ENCODE measurements at places on chromosomes 4 and X.
A peak's percentile ranks its signal among the peaks of the same experiment; 100 is the strongest.

DNA sequence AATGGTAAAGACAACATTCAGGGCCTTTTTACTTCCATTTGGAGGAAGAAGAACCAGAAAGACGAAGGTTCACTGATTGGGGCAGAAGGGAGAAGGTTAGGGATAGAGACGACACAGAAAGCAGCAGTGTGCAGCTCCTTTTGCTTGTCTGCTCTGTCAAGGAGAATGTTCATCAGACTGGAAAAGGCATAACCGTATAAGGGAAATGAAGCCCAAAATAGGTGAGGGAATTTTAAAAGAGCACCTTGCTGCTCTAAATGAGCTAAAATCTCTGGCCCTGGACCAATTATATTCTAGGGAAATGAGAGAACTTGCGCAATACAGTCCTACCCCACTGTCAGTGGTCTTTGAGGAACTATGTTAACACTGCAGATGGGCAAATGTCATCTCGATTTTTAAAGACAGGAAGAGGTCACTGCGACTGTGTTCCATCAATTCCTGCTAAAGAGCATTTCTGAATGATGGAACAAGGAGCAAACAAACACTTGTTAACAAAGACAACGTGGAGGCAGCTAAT is 909.8 kb upstream of the FTHL17 start:
- DNase-seq = no peak

GRCh38 chr4:74635490-74636123 is 158.7 kb downstream of the BTC start:
- DNase-seq = no peak

- no peak for DNase-seq
Measured at GRCh38 chrX:149374751-149375150, 130.4 kb downstream of the IDS start.

- peak; percentile 63 for DNase-seq
Measured at GRCh38 chrX:149504226-149504914, 736 bp downstream of the IDS start.

GRCh38 chr4:37562592-37562991 is 123.6 kb downstream of the RELL1 start:
- no peak for DNase-seq

- no peak for DNase-seq
Measured at GRCh38 chr4:149347139-149347538, 468.5 kb downstream of the IQCM start.

- no peak for DNase-seq
Measured at GRCh38 chrX:44946771-44947170, 73.8 kb downstream of the KDM6A start.

- no peak for DNase-seq
Measured at GRCh38 chr4:145799223-145799622, 119.3 kb downstream of the C4orf51 start.

GRCh38 chr4:4364486-4365208 is 22.3 kb upstream of the NSG1 start:
- no peak for DNase-seq
